Sigmoid colon (tissue), 7 donors: ENCODE measurements at places on chromosomes 4 and X. TPM values are rescaled to one million over a fixed set of nuclear protein-coding genes. Genes with fewer than 3 reads are reported as not detected.
A peak's percentile ranks its signal among the peaks of the same experiment; 100 is the strongest.

- no peaks in the 10 kb centered on the region for H3K4me1 ChIP-seq
- H3K27me3 ChIP-seq: no peaks in the 10 kb centered on the region
- no peak overlapping the region for H3K27ac ChIP-seq
- no peak for DNase-seq
Observed at GRCh38 chrX:150968862-150969720, 14.0 kb upstream of the HMGB3 start.

- H3K36me3 ChIP-seq: no peaks in the 10 kb centered on the region
- no peak overlapping the region for H3K27ac ChIP-seq
Observed at GRCh38 chrX:96989830-96990571, 106.3 kb downstream of the RPA4 start.

The MAGEA8 gene
- not detected for total RNA-seq

GRCh38 chr4:75895744-75896314 is 6.4 kb downstream of the PPEF2 start:
- H3K4me1 ChIP-seq: no peaks in the 10 kb centered on the region
- no peaks in the 10 kb centered on the region for H3K27me3 ChIP-seq
- DNase-seq: no peak
- no peaks in the 10 kb centered on the region for H3K36me3 ChIP-seq

- peaks cover 17% of the 10 kb centered on the region for H3K36me3 ChIP-seq
- peak overlapping the region; percentile 14 for H3K4me3 ChIP-seq
- peak overlapping the region; percentile 69 for H3K27ac ChIP-seq
- peaks cover 19% of the 10 kb centered on the region for H3K4me1 ChIP-seq
- H3K27me3 ChIP-seq: no peaks in the 10 kb centered on the region
- peak; percentile 76 for DNase-seq
Observed at GRCh38 chr4:2837904-2838496, 5.6 kb upstream of the ADD1 start.

GRCh38 chr4:12697970-12698369 is 786.2 kb downstream of the RAB28 start:
- H3K27me3 ChIP-seq: no peaks in the 10 kb centered on the region
- H3K4me1 ChIP-seq: no peaks in the 10 kb centered on the region
- DNase-seq: no peak
- H3K27ac ChIP-seq: no peak overlapping the region
- no peak overlapping the region for H3K4me3 ChIP-seq
- H3K36me3 ChIP-seq: no peaks in the 10 kb centered on the region

GRCh38 chr4:14361084-14361483 is 641.2 kb upstream of the CPEB2 start:
- H3K4me3 ChIP-seq: no peak overlapping the region
- H3K4me1 ChIP-seq: no peaks in the 10 kb centered on the region
- no peak overlapping the region for H3K27ac ChIP-seq
- H3K36me3 ChIP-seq: no peaks in the 10 kb centered on the region

DNA sequence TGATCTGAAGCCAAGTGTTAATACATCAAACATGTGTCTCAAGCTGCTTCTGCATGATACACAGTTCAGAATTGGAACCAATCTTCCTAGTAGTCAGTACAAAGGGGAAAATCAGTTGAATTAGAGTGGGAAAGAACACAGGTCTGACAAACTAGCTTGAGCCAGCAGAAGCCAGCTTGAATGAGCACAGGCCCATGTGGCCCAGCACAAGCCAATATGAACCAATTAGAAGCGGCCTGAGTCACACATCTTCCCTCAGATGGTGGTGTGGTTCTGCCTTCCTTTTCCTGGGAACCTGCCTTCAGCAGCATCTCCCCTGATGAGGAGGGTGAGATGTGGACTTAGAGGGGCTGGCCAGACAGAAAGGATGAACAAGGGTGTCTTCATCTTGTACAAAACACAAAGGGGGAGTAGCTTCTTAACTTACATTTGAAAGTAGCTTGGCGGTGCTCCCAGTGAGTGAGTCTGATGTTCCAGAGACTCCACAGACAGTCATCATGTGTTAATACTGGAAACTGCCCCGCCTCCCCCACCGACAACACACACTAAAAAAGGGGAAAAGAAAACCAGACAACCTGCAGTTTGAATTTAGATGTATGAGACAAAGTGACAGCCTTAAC is 72.0 kb downstream of the FRMPD4 start:
- H3K27me3 ChIP-seq: no peaks in the 10 kb centered on the region
- DNase-seq: peak; percentile 87
- H3K4me3 ChIP-seq: no peak overlapping the region
- peak overlapping the region; percentile 63 for H3K27ac ChIP-seq
- H3K36me3 ChIP-seq: no peaks in the 10 kb centered on the region

- no peaks in the 10 kb centered on the region for H3K36me3 ChIP-seq
- H3K4me3 ChIP-seq: no peak overlapping the region
- H3K4me1 ChIP-seq: no peaks in the 10 kb centered on the region
- H3K27ac ChIP-seq: no peak overlapping the region
- DNase-seq: no peak
Observed at GRCh38 chr4:48234575-48234974, 35.1 kb downstream of the TEC start.

DNA sequence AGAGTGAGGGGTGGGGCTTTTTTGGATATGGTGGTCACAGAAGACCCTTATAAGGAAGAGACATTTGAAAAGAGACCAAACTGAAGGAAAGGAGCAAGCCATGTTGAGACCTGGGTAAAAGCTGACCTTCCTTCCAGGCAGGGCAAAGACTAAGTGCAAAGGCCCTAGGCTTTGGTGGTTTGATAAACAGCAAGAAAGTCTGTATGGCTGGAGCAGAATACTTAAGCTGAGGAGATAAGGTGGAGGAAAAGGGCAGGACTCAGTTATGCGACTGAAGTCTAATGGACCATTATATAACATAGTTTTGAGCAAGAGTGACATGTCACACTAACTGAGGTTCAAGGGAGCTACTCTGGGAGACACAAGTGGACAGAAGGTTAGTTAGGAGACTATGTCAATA is 20.0 kb downstream of the SH3RF1 start:
- no peak for DNase-seq
- H3K4me1 ChIP-seq: no peaks in the 10 kb centered on the region
- H3K4me3 ChIP-seq: no peak overlapping the region
- no peak overlapping the region for H3K27ac ChIP-seq

DNA sequence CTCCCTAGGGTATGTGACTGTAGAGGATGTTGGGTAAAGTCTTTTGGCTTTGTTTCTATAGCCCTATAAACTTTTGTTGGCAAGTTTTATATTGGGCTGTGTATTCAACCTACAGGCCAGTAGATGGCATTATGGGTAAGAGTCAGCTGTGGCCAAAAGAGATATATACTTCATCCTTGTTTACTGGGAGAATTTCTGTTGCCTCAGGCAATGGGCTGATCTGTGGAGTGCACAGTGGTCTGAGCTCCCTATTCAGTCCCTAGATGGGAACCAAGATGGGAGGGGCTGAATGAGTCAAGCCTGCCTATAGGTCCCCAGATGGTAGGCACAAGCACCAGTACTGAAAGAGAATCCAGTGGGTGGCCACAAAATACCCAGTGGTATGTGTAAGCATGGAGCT is 580.6 kb downstream of the EPHA5 start:
- H3K4me1 ChIP-seq: no peaks in the 10 kb centered on the region
- H3K4me3 ChIP-seq: no peak overlapping the region
- no peak overlapping the region for H3K27ac ChIP-seq
- DNase-seq: no peak
